ENCODE measurements at places on chromosomes 3 and 15.

- DNase-seq = no peak
Observed at GRCh38 chr15:73368301-73369136, at the start of gene HCN4. HCN4 (minus strand) TSS chr15:73368958; CDS start chr15:73368270, 688 bp downstream.

- no peak for DNase-seq
Observed at GRCh38 chr15:88400591-88401250, 66.5 kb downstream of the MRPL46 start.

DNA sequence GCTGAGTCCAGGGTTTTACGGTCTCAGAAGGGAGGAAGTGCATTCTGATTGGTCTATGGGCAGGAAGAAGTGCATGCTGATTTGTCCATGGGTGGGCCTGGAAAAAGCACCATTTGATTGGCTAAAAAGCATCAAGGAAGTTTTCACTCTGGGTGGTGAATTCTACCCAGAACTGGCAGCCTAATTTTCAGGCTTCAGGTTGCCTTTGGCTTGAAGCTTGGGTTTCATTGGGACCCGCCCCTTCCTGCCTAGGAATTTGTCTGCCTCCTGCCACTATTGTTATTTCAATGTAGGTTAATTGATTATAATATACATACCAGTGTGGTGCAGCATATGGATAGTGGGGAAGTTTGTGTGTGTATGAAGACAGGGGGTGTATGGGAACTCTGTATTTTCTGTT is 1355.9 kb downstream of the SI start:
- no peak for DNase-seq

- no peak for DNase-seq
Observed at GRCh38 chr15:32763295-32763694, 45.5 kb downstream of the GREM1 start.

GRCh38 chr15:80500021-80500420 is 95.8 kb downstream of the ARNT2 start:
- no peak for DNase-seq

GRCh38 chr3:176905331-176905730 is 292.0 kb downstream of the TBL1XR1 start:
- no peak for DNase-seq

GRCh38 chr15:33234020-33234461 is 39.5 kb upstream of the FMN1 start:
- no peak for DNase-seq

GRCh38 chr3:138845181-138845601 is 10.5 kb upstream of the PIK3CB start:
- DNase-seq = no peak

- no peak for DNase-seq
Observed at GRCh38 chr3:16299746-16300145, 34.7 kb downstream of the OXNAD1 start.

- no peak for DNase-seq
Observed at GRCh38 chr3:2870724-2871333, 239.3 kb downstream of the IL5RA start.

DNA sequence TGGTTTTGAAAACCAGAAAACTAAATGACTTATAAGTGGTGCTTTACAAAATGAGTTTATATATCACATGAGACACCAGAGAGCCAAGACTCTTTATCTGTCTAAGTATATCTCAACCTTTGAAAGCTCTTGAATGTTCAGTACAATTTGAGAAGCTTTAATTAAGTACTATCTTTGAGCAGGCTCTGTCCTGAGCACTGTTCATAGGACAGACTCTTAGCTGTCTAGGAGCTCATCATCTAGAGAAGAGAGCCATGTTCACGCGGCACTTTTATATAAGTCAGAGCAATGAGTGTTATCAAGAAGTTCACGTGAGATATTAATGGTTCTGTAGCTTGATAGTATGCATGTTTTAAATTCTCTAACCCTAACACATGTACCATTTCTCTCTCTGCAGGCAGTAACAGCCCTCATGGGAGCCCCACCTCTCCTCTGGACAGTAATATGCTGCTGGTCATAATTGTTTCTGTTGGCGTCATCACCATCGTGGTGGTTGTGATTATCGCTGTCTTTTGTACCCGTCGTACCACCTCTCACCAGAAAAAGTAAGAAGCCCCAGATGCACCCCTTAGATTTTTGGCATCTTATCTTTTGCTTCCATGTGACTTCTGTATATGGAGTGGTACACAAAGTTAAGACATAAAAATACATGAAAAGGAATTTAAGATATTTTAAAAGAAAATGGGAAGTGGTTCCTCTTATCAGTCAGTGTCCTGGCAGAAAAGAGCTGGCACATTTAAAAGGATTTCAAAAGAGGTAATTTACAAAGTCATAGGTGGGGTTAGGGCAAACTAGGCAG is 86.0 kb downstream of the HCN4 start:
- no peak for DNase-seq

GRCh38 chr3:47664519-47664918 is 85.9 kb upstream of the CSPG5 start:
- DNase-seq = no peak

GRCh38 chr15:38992506-38992905 is 427.9 kb upstream of the RASGRP1 start:
- DNase-seq = no peak

- no peak for DNase-seq
Observed at GRCh38 chr3:187458921-187459320, 90.7 kb downstream of the RTP4 start.

DNA sequence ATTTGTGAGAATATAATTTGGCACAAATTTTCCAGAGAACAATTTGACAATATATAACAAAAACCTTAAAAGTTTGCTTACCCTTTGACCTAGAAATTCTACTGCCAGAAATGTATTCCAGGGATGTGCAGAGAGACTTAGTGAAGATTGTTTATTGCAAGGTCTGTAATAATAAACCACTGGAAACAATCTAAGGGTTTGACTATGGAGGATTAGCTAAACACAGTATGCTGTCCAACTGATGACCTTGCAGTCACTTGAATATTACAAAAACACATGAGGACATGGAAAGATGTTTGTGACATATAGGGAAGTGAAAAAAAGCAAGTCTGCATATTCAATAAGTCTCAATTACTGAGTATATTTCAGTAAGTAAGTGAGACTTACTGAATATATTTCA is 48.1 kb upstream of the CDV3 start:
- DNase-seq = no peak

GRCh38 chr3:158330870-158331269 is 221.0 kb downstream of the RSRC1 start:
- DNase-seq = no peak

DNA sequence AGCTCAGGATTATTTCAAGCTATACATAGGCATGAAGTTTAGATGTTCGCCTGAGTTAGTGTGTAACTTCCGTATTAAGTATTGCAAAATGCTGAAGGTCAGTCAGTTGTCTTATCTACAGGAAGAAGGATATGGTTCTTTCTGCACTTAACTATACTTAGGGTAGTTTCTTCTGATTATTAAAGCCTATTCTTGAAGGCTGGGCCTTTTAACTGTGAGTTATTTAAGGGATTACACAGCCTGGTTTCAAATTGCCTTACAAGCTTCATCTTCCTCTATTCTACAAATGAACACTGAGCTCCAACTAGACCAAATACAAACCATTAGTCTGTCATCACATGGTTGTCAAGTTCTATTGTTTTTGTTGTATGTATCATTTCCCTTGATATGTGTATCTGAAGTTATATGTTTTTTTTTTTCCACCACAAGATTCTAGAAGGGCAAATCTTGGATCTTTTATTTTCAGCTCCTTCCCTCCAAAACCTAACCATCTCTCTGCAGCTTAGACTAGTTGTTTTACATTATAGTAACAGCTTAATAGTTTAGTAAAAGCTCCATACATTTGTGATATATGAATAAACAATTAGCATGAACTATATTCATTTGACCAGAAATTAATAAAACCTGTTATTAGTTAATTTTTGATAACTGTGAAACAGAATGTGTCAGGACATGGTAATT is 272.9 kb upstream of the KCNMB2 start:
- no peak for DNase-seq

- DNase-seq = no peak
Observed at GRCh38 chr3:11552289-11553264, 91.1 kb downstream of the VGLL4 start.

DNA sequence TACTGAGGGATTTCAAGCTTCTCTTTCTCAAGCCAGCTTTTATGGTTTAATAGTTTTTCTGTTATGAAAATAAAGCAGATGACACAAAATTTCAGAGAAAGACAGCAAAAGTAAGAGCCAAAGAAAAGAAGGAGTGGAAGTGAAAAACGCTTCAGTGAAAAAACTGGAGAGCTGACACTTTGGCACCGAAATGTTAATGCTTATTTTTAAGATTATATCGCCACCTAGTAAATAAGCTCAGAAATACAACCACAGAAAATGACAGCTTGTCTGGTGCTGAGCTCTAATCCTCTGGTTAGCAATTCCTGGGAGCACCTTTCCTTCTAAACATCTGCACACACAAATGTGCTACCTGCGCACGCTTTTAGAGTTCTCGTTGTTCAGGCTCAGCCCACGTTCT is 101.6 kb downstream of the ZPLD1 start:
- peak; percentile 64 for DNase-seq

GRCh38 chr3:122920986-122921385 is 106.6 kb downstream of the SEMA5B start:
- DNase-seq = no peak

DNA sequence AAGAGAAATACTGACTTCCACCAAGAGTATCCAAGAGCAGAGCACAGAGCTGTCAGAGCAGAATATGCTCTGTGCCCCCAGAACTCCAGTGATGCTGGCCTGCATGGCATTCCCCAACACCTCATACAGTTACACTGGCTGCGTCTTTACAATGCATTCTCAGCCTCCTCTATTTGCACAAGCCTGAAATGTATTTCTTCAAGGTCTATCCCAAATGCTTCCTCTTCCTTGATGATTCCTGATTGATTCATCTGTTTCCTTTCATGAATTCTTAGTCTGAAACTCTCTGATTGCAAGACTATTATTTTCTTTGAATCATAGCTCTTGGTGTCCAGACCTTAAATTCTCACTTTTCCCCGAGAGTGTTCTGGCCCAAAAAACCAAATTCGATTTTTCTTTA is 664.7 kb downstream of the MECOM start:
- DNase-seq = no peak

DNA sequence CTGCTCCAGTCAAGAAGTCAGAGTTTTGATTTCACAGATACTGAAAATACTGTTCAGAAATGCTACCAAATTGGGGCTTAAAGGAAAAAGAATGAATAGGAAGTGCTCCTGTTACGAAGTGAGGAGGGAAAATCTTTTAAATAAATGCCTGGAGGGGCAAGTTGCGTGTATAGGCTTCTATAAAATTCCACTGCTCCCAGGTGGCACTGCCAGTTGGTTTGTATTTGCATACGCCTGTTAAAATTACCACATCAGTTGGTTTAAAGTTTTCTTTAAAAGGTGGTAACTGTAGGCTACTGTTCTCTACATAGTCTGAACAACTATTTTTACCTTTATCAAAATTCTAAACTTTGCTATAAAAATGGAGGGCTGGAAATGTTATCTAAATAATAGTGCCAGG is 123.5 kb downstream of the DLG1 start:
- DNase-seq = no peak

DNA sequence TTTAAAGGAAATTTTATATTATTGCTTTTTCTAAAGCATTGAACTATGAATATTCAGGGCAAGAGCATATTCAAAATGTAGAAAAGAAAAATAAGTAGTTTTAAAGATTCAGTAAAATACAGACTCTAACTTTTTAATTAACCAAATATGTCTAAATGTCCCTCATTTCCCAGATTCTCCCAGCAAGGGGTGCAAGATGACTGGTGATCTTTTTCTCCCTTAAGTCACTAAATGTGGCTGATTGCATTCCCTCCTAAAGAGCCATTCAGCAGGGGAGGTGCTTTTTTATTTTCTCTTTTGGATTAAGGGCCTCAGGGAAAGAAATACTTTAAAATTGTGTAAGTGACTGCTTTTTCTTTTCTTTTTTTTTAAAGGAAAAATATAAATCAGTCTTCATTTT is 406.9 kb downstream of the OXSM start:
- DNase-seq = no peak

Data from hippocampal formation (tissue), 2 donors.